ENCODE measurements at places on chromosomes 6 and 20.
A peak's percentile ranks its signal among the peaks of the same experiment; 100 is the strongest.

GRCh38 chr20:20371681-20372080 lies 3.8 kb downstream of the INSM1 start:
- DNase-seq, result no peak
- peaks cover 10% of the 10 kb centered on the region for H3K4me1 ChIP-seq
- H3K27me3 ChIP-seq, result peaks cover 55% of the 10 kb centered on the region
- H3K4me3 ChIP-seq, result no peak overlapping the region
- no peaks in the 10 kb centered on the region for H3K36me3 ChIP-seq

DNA sequence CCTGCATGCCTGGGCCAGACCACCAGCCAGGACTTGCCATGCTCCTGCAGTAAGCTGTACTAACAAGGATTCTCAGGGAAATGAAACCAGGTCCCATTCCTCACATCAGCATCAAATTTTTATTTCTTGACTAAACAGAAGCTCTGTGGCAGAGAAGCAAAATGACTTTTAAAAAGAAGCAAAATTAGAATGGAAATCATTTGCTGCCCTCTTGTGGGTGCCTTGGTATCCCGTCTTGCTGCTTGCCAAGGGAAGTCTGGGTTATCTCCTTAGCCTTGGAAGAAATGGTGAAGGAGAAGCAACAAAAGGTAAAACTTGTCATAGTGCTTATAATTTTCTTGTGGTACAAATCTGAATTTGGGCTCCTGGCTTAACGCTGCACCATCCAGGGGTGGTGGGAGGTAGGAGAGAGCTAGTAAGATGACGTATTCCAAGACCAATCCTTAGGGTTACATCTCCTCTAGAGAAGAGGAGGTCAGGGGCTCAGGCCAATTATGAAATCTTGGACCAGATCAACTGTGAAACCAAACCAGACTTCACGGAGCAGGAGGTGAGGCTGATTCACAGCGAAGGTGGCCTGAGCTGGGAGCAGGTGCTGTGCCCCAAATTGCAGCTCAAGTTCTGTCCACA lies 107.5 kb downstream of the FAXC start:
- no peaks in the 10 kb centered on the region for H3K36me3 ChIP-seq
- H3K4me3 ChIP-seq, result no peak overlapping the region
- DNase-seq, result peak; percentile 16
- no peak overlapping the region for H3K27ac ChIP-seq
- no peaks in the 10 kb centered on the region for H3K27me3 ChIP-seq

GRCh38 chr6:154653385-154653784 lies 79.8 kb upstream of the SCAF8 start:
- H3K27me3 ChIP-seq, result no peaks in the 10 kb centered on the region
- H3K4me1 ChIP-seq, result peaks cover 11% of the 10 kb centered on the region
- H3K27ac ChIP-seq, result peak overlapping the region; percentile 26
- H3K36me3 ChIP-seq, result no peaks in the 10 kb centered on the region

DNA sequence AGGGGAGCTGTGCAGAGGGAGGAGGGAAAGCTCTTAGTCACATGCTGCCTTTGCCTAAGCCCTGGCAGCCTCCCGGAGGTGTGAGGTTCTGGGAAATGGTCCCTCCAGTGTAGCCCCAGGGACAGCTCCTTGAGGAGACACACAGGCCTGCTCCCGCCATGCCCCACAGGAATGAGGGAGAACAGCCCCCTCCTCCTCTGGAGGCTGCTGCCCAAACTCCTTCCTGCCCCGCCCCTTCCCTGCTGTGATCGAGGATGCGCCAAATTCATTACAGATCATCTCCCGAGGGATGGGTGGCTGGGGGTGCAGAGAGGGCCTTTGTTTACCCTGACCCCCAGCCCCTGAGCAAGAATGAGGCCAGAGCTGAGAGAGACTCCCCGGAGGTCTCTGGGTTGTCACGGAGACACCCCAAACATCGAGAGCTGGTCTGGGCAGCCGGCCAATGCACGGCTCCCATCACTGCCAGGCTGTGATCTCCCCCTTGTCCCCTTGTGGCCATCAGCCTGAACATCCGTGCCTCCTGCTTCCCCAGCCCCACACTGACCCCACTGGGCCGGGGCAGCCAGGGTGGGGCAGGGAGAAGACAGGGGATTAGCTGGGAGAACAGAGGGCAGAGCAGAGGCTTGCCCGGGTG lies 8.4 kb downstream of the CYP21A2 start:
- no peak overlapping the region for H3K4me3 ChIP-seq
- peak overlapping the region; percentile 4 for H3K27ac ChIP-seq
- DNase-seq, result peak; percentile 91
- no peaks in the 10 kb centered on the region for H3K27me3 ChIP-seq

DNA sequence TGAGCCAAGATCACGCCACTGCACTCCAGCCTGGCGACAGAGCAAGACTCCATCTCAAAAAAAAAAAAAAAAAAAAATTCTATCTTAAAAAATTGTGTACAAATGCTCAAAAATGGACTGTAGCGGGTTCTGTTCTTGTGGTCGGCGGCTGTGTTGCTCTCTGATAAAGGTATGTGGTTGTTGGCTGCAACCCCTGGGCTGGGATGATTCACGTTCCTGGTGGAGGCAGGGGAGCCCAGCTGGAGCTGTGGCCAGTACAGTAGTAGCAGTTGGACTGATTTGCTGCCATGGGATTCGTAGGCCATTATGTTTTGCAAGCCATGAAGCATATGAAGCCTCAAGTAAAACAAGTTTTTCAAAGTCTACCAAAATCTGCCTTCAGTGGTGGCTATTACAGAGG lies 22.3 kb downstream of the MDN1 start:
- no peak overlapping the region for H3K27ac ChIP-seq
- H3K4me3 ChIP-seq, result no peak overlapping the region
- peaks cover 6% of the 10 kb centered on the region for H3K36me3 ChIP-seq
- no peaks in the 10 kb centered on the region for H3K27me3 ChIP-seq
- H3K4me1 ChIP-seq, result no peaks in the 10 kb centered on the region
- DNase-seq, result no peak

DNA sequence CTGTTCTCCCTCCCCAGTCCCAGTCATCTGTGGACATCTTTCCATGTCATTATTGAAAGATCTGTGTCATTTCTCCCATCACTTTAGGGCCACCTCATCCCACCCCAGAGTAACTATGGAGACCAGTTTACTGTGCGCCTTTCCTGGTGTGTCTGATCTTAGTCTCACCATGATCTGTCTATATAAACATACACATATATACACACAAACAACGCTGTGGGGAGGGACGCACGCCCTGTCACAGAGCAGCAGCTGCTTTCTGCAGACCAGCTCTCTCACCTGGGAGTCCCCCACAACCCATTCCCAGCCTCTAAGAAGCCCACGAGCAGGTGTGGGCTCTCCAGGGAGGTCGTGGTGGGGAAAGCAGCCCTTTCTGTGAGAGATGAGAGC lies 68.1 kb upstream of the TOX2 start:
- no peak for DNase-seq
- no peaks in the 10 kb centered on the region for H3K27me3 ChIP-seq
- H3K27ac ChIP-seq, result peak overlapping the region; percentile 75
- H3K4me3 ChIP-seq, result no peak overlapping the region

Measured in lung (tissue), 17 donors.